ENCODE measurements at places on chromosomes 13 and 19.

DNA sequence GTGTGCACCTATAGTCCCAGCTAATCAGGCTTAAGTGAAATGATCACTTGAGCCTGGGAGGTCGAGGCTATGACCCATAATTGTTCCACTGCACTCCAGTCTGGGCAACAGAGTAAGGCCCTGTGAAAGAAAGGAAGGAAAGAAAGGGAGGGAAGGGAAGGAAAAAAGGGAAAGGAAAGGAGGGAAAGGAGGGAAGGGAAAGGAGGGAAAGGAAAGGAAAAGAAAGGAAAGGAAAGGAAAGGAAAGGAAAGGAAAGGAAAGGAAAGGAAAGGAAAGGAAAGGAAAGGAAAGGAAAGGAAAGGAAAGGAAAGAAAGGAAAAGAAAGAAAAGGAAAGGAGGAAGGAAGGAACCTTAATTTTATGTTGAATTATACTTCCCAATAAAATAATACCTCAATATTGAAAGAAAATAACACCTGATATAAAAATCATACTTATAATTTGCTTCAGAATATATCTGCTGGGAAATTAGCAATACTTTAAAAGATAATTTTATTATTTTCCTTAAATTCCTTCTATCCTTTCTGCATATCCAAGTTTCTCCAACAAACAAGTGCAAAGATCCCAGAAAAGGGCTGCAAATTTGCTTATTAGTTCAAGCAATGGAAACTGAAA is 177.3 kb downstream of the KLF12 start:
- DNase-seq, result no peak

DNA sequence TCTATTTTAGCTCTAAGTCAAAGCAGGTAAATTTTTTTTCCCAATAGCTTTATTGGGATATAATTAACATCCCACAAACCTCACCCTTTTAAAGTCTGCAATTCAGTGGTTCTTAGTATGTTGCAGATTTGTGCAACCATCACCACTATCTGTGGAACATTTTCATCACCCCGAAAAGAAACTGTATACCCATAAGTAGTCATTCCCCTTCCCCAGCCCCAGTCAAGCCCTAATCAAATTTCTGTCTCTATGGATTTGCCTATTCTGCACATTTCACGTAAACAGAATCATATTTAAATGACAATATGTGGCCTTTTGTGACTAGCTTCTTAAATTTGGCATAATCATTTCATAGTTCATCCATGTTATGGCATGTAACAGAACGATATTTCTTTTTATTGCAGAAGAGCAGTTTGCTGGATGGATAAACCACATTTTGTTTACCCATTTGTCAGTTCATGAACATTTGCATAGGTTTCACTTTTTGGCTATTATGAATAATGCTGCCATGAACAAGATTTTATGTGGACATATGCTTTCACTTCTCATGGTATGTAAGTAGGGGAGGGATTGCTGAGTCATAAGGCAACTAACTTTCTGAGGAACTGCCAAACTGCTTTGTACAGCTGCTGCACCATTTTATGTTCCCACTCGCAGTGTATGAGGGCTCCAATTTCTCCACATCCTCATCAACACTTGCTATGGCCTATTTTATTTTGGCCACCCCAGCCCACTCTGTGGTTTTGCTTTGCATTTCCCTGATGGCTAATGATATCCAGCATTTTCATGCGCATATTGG is 10.9 kb downstream of the SLC46A3 start:
- no peak for DNase-seq

DNA sequence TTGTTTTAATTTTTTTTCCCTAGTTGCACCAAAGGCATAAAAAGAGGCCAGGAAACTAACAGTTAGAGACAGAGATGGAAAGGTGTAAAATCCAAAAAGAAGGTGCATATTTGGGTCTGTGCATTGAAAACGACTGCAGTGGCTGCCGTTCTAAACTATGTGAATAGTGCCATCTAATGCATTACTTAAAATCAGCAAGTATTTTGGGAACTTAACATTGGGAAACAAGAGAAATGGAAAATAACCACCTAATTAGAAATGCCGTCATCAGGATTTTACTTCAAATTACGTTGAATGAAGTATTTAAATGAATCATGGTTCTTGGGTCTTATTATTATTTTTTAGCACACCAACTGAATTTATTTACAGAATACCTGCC is 189.5 kb upstream of the MIR17HG start:
- DNase-seq, result no peak

- no peak for DNase-seq
Measured at GRCh38 chr13:81988567-81988966, 1647.6 kb upstream of the SPRY2 start.

DNA sequence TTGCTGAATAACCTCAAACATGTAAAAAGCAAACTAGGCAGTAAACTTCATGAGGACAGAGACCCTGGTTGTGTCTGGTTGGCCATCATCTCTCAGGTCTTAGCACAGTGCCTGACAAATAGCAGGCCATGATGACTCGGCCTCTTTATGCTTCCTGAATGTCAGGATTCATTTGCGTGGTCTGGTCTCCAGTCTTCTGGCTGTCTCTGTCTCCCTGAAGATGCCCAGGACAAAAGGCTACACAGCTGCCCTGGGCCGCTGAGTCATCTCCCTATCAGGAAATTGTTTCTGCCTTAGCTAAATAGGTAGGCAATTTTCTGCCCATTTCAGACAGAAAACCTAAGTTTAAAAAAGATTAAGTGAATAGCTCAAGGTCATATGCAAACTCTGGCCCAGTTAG is 84.1 kb upstream of the FNDC3A start:
- peak; percentile 45 for DNase-seq

DNA sequence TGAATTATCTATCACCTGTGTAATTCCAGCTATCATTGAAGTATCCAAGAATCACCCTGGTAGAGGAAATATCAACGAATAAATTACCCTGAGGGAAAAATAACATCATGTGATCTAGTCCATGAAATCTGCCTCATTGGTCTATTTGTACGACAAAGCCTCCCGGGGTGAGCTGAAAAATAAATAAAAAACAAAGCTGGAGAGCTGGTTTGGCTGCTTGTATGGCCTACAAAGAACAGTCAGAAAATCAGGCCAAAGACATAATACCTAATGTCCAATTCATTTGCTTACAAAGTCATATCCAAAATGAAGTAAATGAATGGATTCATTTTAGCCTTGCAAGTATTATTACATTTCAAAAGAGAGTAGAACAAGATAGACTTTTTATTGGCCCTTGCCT is 449.9 kb downstream of the KLF12 start:
- DNase-seq, result no peak

DNA sequence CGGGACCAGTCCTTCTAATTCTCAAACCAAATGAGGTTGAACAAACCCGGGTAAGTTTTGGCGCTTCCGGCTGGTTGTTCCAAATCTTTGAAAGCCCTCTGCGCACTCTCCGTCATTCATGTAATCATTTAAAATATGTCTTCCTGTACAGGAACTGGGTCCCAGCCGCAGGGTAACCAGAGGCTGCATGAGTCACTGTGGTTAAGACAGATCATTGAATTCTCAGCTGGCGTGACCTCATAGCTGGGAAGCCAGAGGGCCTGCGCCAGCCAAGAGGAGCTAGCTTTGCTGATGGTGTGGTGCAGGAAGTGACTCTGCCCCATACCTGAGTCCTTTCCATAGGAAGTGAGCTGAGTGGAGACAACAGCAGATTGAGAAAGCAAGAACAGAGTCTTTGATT is 135.2 kb downstream of the TSHZ3 start:
- DNase-seq, result peak; percentile 95

- no peak for DNase-seq
Measured at GRCh38 chr13:31775686-31776085, 36.4 kb downstream of the RXFP2 start.
